ENCODE measurements at places on chromosomes 2 and 18. TPM values are rescaled to one million over a fixed set of nuclear protein-coding genes. Genes with fewer than 3 reads are reported as not detected.

The C1QL2 gene
- total RNA-seq = not detected

The CRYGB gene
- not detected for total RNA-seq

The NT5DC4 gene
- not detected for total RNA-seq

The C1D gene
- total RNA-seq = 23.5 TPM

The TFCP2L1 gene
- total RNA-seq = not detected

The CPO gene
- not detected for total RNA-seq

DNA sequence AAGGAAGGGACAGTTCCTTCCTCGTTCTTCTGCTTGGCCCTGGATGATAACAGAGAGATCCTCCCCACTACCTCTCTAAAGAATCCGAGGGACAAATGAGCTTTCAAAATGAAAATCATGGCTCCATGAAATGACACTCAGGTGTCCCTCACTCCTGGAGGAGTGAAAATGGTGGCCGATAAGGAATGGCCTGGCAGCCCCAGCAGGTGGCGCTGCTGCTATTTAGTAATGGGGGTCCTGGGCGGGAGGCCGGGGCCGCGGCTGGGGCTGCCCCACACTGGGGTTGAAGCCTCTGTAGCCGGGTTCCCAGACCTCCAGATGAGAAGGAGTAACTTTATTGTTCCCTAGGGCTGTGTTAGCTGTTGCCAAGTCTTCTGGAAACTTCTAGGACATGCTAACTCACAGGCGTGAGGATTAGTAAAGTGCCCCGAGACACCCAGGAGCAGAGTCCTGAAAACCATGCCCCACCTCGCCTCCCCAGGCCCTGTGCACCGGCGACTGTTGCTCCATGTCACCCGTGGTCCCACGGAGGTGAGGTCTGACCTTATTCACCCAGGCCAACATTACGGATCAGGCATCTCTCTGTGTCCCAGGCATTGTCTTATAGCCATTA, 138.0 kb downstream of the CTIF start:
- DNase-seq = peak; percentile 59

- no peak for DNase-seq
Observed at GRCh38 chr2:101821059-101821805, 123.7 kb downstream of the MAP4K4 start.

DNA sequence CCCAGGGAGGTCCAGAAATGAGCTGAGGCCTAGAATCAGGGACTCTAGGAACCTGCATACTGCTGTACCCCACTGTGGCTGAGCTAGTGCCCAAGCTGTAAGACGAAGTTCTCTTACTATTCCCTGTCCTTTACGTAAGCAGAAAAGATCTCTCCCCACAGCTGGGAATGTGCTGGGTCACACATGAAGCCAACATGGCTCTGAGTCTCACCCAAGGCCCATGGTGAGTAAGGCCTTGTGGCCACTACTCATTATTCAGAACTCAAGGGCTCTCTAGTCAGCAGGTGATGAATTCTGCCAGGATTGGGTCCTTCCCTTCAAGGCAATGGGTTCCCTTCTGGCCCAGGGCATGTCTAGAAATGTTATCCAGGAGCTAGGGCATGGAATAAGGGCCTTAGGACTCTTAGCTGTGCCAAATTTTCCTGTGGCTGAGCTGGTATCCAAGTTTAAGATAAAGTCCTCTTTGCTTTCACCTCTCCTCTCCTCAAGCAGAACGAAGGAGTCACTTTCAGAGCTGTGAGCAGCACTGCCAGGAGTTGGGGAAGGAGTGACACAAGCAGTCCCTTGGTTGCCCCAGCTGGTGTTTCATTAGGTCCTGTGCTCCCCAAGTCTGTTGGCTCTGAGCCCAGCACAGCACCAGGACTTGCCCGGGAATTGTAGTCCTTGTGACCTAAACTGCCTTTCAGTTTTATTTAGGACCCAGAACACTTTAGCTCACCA, 707.6 kb downstream of the SLC4A3 start:
- no peak for DNase-seq

DNA sequence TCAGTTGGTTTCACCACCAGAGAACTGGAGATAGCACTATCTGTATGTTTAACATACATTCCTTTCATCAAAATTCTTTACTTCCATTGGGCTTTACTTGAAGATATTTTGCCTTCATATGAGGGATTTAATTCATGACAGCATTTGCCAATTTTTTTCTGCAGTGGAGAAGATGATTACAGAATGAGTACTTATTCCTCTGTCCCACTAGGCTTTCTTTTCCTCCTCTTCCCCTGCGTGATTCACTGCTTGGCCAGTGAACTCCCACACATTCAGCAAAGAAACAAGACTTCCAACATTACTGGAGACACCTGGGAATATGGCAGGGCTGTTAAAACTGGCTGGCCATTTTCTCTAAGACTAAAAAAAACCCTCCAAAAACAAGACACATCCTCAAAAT, 425.8 kb upstream of the KCNH7 start:
- peak; percentile 3 for DNase-seq

DNA sequence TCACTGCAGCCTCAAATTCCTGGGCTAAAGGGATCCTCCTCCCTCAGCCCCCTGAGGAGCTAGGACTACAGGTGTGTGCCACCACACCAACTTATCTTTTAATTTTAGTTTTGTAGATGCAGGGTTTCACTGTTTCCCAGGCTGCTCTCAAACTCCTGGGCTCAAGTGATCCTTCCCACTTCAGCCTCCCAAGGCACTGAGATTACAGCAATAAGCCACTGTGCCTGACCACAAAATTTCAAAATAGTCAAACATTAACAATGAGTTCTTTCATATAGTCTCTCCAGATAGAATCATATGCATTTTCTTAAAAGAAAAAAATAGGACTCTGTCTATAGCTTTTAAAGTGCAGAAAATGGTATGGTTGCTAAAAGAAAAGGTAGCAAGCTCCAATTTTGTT, 24.9 kb upstream of the PID1 start:
- peak; percentile 18 for DNase-seq

GRCh38 chr2:36831185-36831584, 134.7 kb downstream of the VIT start:
- no peak for DNase-seq

DNA sequence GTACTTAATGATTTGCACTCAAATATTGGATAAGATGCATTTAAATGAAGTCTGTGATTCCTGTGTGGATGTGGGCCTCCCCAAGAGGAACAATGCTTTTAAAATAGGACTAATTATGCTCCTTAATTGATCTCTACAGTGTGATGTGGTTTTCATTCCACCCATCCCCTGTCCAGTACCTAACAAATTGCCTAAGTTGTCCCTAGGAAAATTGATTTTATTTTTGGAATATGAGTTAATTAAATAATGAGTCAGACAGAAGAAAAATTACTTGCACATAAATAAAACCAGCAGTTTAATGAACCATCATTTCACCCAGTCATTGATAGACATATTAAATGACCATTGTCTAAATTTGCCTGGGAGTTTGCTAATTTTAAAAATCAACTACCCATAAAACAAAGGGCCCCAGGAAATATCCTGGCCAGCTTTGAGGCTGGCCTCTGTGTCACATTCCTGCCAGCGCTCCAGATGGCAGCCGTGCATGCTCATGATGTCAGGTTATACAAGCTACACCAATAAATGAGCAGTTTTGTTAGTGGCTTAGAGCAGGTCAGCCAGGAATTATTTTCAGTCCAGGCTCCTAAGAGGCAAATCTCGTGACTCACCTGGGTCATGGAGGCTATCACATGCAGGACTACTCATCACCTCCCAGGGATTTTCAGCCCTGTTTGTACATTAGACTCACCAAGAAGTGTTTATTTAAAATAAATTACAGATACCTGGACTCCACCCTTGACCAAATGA, 31.9 kb downstream of the ABHD3 start:
- peak; percentile 27 for DNase-seq

- DNase-seq = no peak
Observed at GRCh38 chr2:143588746-143589145, 459.5 kb downstream of the ARHGAP15 start.

DNA sequence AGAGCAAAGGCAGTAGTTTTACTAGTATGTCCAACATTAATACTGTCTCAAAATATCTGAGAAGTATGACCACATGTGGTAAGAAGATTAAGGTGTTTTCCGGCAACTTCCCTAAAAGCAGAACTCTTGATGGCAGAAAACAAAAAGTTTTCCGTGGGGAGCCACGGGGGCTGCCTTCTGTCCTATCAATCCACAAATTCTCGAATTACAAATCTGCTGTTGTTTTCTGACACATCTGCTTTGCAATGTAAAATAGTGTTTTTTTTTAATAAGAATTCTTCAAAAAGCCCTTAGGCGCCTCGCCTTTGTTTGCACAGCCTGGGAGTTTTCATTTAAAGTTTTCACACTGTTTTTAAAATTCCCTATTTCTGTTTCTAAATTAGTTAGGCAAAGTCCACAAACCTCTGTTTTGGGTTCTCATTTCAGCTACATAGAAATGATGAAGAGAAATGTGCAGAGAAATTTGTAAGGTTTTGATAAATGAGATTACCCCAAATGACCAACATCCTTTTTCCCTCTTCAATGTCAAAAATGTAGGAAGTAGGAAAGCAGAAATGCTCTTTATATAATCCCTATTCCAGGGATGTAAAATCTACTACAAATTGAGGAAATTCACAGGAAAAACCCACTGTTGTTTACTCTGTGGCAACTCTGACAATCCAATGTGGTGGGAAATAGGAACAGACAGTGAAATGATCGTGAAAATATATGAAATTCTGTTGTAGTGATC, 385.8 kb downstream of the ZEB2 start:
- no peak for DNase-seq

DNA sequence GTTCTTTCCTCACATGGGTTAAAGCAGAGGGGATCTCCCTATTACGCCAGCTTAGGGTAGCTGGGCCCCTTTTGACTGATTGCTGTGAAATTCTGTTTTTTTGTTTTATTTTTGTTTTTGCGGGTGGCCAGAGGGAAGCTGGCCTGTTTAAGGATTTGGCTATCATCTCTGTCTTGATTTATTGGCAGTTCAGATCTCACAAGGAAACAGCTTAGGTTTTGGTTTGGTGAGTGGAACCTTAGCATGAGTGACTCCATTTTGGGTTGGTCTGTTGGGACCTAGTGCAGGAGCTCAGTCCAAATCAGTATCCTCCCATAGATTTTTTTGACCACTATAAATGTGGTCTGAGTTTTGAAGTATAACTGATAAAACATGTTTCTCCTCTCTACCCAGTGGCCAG, 25.6 kb upstream of the NTSR2 start:
- DNase-seq = no peak

DNA sequence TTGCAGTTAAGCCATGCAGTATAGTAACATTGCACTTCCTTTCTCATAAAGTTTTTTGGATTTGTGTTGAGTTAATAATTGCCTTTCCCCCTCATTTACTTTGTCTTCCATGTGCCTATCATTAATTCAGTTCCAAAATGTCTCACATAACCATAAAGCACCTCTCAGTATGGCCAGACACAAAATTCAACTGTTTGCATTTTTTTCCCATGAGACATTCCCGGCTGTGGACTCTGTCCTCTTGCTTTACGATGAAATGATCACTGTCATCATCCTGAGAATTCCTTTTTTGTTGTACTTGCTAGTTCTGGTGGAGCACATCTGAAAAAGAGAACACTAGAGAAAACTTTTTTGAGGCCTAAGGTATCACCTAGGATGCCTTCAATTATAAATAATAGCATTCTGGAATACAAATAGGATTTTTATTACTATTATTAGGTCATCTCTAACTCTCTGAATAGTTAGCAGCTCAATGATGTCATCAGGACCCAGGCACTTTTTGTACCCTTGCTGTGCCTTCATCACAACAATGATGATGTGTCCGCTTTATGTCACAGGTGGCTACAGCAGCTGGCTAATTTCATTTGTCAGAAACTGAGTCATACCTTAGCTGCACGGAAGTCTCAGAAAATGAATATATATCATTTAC, 8.5 kb upstream of the ATP8B1 start:
- peak; percentile 56 for DNase-seq

DNA sequence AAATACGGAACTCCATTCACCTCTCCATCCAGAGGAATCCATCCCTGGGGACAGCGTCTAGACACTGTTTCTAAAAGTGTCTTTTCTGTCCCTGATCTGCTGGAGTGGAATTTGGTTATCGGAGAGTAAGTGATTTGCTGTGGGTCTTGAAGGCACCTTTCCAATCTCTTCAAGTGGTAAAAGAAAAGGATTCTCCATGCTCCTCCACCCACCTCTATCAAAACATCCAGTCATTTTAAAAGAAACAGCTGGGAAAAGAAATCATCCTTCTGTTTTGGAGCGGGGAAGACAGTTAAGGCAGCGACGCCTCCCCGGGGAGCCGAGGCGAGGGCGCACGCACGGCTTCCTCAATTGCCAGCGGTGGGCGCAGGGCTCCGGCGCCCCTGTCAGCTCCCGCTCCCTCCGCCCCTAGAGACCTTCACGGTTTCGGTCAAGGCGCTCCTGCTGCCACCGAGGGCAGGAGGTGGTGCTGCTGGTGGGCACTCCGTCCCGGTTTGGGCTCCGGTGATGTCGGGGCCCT, 547 bp downstream of the SLC35F5 start:
- peak; percentile 36 for DNase-seq

DNA sequence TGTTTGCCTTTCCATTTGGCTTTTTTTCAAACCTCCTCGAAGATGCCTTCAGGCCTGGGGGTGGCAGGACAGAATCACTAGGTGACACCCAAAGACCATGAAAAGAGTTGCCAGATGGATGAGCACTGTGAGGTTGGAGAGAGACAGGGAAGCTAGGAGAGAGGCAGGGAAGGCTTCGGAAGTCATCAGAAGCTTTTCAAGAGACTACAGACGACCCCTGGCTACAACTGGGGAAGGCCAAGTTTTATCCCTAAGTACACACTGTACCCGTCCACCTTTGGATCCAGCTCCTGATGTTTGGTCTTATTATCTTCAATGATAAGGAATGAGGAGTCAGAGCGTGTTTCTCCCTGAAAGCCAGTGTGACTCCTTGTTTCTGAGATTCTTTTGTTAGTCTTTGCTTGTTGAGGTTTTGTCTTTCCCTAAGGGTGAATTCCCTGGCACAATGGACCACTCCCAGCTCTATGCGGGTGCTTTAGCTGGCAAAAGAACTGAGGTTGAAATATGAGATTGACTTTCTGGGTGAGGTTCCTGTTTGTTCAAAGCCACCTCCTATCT, 33.4 kb upstream of the SLC9A2 start:
- DNase-seq = no peak

GRCh38 chr18:73881396-73881917, 266.2 kb downstream of the FBXO15 start:
- no peak for DNase-seq

- peak; percentile 12 for DNase-seq
Observed at GRCh38 chr18:27413495-27414401, 228.6 kb upstream of the CHST9 start.

DNA sequence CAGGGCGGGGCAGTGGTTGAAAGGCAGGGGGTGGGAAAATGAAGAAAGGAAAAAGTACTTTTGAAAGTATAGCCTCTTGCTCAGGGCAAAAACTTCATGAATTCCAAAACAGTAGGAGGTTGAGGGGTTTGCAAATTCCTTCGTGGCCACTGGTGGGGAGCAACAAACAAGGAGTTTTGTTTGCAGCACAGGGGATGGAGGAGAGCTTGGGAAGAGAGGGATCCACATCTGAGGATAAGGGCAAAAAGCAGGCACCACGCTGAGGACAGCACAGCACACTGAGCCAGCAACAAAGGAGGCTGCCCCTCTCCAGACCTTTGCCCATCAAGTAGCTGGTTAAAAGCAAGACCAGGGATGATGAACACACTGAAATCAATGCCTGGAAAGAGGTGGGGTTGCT, 148.9 kb downstream of the TCF4 start:
- no peak for DNase-seq

- DNase-seq = no peak
Observed at GRCh38 chr2:4090668-4091630, 387.6 kb downstream of the DCDC2C start.

Measured in fibroblast of villous mesenchyme (primary cell).